ENCODE measurements at places on chromosomes 1 and 21. TPM values are rescaled to one million over a fixed set of nuclear protein-coding genes. Genes with fewer than 3 reads are reported as not detected.
A peak's percentile ranks its signal among the peaks of the same experiment; 100 is the strongest.

DNA sequence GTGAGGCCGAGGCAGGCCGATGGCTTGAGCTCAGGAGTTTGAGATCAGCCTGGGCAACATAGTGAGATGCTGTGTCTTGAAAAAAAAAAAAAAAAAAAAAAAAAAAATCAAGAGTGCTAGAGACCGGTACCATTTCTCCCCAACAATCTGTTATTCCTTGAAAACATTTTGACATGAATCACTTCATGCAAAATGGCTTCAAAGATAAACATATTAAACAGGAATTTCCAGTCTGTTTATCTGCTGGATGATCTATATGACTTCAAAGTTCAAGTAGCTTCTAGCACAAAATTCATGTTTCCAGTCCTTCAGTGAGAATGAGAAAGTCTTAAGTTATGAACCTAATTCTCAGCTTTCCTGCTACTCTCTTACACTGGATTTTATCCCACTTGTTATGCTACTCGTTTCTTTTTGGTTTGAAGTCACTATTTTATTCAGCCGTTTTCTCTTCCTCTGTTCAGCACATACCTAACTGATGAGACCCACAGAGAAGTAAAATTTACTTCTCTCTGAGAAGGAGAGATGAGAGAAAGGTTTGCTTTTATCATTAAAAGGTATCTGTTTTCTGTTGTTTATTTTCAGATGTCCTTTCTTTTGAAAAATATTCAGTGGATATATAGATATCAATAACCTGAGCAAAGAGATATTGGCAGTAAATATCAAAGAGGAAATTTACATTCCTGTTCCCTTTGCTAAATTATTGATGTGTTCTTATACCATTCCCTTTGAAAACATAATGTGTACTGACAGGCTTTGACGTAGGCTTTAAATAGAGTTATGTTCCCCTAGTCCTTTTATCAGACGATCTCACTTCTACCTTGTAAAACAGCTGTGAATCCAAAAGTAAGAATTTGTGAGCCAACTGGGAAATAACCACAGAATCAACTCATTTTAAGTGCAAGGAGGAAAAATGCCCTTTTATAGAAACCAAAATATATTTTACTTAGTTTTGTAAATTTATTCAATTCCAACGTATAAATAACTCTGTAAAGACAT lies 38.2 kb downstream of the CD46 start:
- no peaks in the 10 kb centered on the region for H3K27me3 ChIP-seq
- peaks cover 6% of the 10 kb centered on the region for H3K36me3 ChIP-seq
- DNase-seq = no peak
- H3K27ac ChIP-seq = no peak overlapping the region
- no peak overlapping the region for H3K4me3 ChIP-seq
- H3K4me1 ChIP-seq = no peaks in the 10 kb centered on the region

DNA sequence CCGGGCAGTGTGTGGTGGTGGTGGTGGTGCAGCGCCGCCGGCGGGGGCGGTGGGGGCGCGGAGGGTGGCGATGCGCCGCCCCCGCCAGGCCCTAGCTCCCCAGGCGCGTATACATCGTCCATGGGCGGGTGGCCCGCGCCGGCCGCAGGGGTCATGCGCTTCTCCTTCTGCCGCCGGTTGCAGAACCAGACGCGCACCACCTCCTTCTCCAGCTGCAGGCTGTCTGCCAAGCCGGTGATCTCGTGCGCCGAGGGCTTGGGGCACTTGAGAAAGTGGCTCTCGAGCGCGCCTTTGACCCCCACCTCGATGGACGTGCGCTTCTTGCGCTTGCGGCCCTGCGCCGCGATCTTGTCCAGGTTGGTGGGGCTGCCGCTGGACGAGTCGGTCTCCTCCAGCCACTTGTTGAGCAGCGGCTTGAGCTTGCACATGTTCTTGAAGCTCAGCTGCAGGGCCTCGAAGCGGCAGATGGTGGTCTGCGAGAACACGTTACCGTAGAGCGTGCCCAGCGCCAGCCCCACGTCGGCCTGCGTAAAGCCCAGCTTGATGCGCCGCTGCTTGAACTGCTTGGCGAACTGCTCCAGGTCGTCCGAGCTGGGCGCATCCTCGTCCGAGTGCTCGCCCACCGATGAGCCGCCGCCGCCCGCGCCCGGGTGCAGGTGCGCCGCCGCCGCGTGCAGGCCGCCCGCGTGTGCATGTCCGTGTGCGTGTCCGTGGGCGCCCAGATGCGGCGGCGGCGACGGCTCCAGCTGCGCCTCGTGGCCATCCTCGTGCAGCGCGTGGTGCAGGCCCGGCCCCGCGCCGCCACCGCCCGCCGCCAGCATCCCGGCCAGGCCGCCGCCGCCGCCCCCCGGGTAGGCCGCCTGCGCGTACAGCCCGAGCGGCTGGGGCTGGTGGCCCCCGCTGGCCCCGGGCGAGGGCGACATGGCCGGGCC lies 926 bp downstream of the POU3F1 start:
- no peak overlapping the region for H3K4me3 ChIP-seq
- no peaks in the 10 kb centered on the region for H3K36me3 ChIP-seq
- H3K4me1 ChIP-seq = peaks cover 4% of the 10 kb centered on the region
- H3K27me3 ChIP-seq = peaks cover 11% of the 10 kb centered on the region
- H3K27ac ChIP-seq = no peak overlapping the region
- DNase-seq = no peak

- no peaks in the 10 kb centered on the region for H3K27me3 ChIP-seq
- H3K4me3 ChIP-seq = no peak overlapping the region
- no peaks in the 10 kb centered on the region for H3K4me1 ChIP-seq
- H3K36me3 ChIP-seq = no peaks in the 10 kb centered on the region
These were observed 1153.1 kb upstream of the B3GALT2 start for GRCh38 chr1:194339471-194339870.

GRCh38 chr21:17466166-17466565 lies 46.7 kb upstream of the CXADR start:
- H3K4me1 ChIP-seq = no peaks in the 10 kb centered on the region
- H3K4me3 ChIP-seq = no peak overlapping the region
- no peaks in the 10 kb centered on the region for H3K36me3 ChIP-seq
- no peak for DNase-seq

GRCh38 chr1:44310006-44310405 lies 45.1 kb downstream of the ERI3 start:
- H3K27ac ChIP-seq = no peak overlapping the region
- no peak for DNase-seq
- no peak overlapping the region for H3K4me3 ChIP-seq
- peaks cover 11% of the 10 kb centered on the region for H3K36me3 ChIP-seq

- peak overlapping the region; percentile 78 for H3K27ac ChIP-seq
- no peak for DNase-seq
- no peaks in the 10 kb centered on the region for H3K36me3 ChIP-seq
- no peaks in the 10 kb centered on the region for H3K27me3 ChIP-seq
- H3K4me1 ChIP-seq = peaks cover 44% of the 10 kb centered on the region
These were observed 127.1 kb upstream of the GADD45A start for GRCh38 chr1:67557696-67558448.

DNA sequence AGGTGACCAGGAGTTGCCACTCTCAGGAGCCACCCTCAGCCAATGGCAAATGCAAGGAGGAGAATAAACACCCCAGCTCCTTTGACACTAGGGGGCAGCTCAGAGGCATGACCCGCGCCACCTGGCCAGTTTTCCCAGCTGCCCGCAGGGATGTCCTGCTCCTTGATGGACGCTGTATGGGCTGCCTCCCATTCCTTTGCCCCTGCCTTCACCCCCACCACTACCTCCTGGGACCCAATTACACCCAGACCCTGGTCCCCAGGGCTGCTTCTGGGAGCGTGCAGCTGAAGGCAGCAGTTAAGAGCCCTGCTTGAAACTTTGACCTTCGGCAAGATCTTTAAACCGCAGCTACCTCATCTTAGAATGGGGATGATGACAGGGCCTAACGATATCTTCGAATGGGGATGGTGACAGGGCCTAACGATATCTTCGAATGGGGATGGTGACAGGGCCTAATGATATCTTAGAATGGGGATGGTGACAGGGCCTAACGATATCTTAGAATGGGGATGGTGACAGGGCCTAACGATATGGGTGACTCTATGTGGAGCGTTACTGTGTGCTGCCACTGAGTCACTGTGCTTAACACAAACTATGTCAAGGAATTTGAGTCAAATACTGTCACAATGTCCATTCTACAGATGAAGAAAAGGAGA lies 163.0 kb upstream of the KAZN start:
- H3K27me3 ChIP-seq = no peaks in the 10 kb centered on the region
- H3K4me3 ChIP-seq = no peak overlapping the region
- no peak for DNase-seq
- H3K36me3 ChIP-seq = no peaks in the 10 kb centered on the region
- H3K4me1 ChIP-seq = no peaks in the 10 kb centered on the region
- no peak overlapping the region for H3K27ac ChIP-seq

- H3K27me3 ChIP-seq = no peaks in the 10 kb centered on the region
- H3K4me1 ChIP-seq = no peaks in the 10 kb centered on the region
- DNase-seq = no peak
- no peak overlapping the region for H3K27ac ChIP-seq
- no peak overlapping the region for H3K4me3 ChIP-seq
These were observed 72.9 kb downstream of the SKI start for GRCh38 chr1:2300851-2301606.

GRCh38 chr21:41431788-41432548 lies 5.9 kb downstream of the MX1 start:
- H3K27ac ChIP-seq = no peak overlapping the region
- H3K4me3 ChIP-seq = no peak overlapping the region
- H3K27me3 ChIP-seq = no peaks in the 10 kb centered on the region
- no peaks in the 10 kb centered on the region for H3K4me1 ChIP-seq
- no peaks in the 10 kb centered on the region for H3K36me3 ChIP-seq

DNA sequence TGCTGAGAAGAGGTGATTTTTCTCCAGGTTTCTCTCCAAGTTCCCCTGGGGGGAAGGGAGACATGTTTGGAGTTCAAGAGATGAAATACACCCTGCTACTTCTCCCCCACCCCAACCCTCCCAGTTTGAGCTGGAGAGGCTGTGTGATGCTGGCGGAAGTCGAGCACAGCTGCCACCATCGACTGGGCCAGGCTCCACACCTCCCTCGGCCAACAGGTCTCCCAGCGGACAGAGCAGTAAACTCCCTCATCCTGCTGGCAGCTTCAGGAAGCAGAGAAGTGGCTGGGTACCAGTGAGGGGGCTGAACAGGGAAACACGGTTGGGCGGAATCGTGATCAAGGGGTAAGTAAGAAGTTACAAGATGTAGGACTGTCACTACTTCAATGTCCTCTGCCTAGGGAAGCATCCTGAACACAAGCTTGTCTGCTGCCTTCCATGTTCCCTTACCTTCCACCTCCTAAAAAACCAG lies 6.6 kb upstream of the NHLH1 start:
- peaks cover 2% of the 10 kb centered on the region for H3K36me3 ChIP-seq
- H3K4me1 ChIP-seq = no peaks in the 10 kb centered on the region
- H3K27ac ChIP-seq = no peak overlapping the region
- H3K27me3 ChIP-seq = no peaks in the 10 kb centered on the region
- no peak for DNase-seq

GRCh38 chr1:32900956-32901822 lies at the start of gene TMEM54:
TMEM54 (minus strand) TSS chr1:32901389; CDS start chr1:32901238, 151 bp downstream.
- H3K4me3 ChIP-seq = peak within 1 kb of the TSS; percentile 75
- no peaks in the 10 kb centered on the region for H3K36me3 ChIP-seq
- H3K27me3 ChIP-seq = no peaks in the 10 kb centered on the region

- H3K36me3 ChIP-seq = no peaks in the 10 kb centered on the region
- no peak overlapping the region for H3K4me3 ChIP-seq
- H3K4me1 ChIP-seq = peaks cover 3% of the 10 kb centered on the region
- no peak overlapping the region for H3K27ac ChIP-seq
- H3K27me3 ChIP-seq = no peaks in the 10 kb centered on the region
These were observed 26.7 kb upstream of the RPTN start for GRCh38 chr1:152185544-152186391.

- H3K4me3 ChIP-seq = peak overlapping the region; percentile 26
- H3K27me3 ChIP-seq = no peaks in the 10 kb centered on the region
- DNase-seq = peak; percentile 85
- no peaks in the 10 kb centered on the region for H3K36me3 ChIP-seq
- peak overlapping the region; percentile 95 for H3K27ac ChIP-seq
These were observed 71.7 kb upstream of the ETS2 start for GRCh38 chr21:38733972-38734546.

DNA sequence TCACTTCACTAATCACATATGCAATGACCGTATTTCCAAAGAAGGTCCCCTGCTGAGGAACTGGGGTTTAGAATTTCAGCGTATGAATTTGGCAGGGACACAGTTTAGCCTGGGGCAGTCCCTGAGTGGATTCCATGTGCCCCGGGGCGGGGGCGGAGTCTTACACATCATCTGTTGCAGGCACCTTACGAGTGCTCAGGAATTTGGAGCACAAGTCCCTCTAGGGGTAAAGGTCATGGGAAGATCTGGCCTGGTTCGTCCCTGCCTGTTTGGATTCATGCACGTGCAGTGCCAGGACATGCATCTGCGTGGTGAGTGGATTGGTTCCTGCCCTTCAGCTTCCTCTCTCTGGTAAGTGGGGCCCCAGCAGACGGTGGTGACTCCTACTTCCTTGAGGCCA lies 208.3 kb upstream of the C1orf174 start:
- no peak overlapping the region for H3K4me3 ChIP-seq
- H3K4me1 ChIP-seq = no peaks in the 10 kb centered on the region
- no peak for DNase-seq
- no peak overlapping the region for H3K27ac ChIP-seq

GRCh38 chr1:215710036-215710898 lies 143.2 kb downstream of the KCTD3 start:
- no peak overlapping the region for H3K27ac ChIP-seq
- H3K27me3 ChIP-seq = no peaks in the 10 kb centered on the region
- H3K36me3 ChIP-seq = no peaks in the 10 kb centered on the region
- no peaks in the 10 kb centered on the region for H3K4me1 ChIP-seq
- H3K4me3 ChIP-seq = no peak overlapping the region

DNA sequence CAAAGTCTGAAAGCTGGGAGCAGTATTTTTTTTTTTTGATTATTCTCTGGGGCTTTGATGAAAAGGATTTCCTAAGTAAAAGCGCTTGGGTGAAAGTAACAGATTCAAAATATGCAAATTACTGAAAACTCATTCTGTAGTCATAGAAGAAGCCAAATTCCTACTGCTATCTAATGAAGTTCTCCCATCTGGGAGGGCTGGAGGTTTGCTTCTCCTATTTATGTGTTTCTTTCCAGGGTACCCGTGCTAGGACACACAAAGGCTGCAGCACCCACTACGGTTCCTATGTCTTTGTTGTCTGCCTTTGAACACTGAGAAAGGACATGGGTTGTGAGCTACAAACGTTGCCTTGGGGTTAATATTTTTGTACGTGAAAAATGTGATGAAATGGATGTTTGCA lies 324.7 kb upstream of the KAZN start:
- no peak for DNase-seq
- H3K27ac ChIP-seq = no peak overlapping the region
- H3K36me3 ChIP-seq = no peaks in the 10 kb centered on the region
- H3K4me3 ChIP-seq = no peak overlapping the region
- no peaks in the 10 kb centered on the region for H3K4me1 ChIP-seq

The TDRD5 gene
- 2.4 TPM for total RNA-seq

The PDPN gene
- total RNA-seq = 0.28 TPM

The KCNN3 gene
- total RNA-seq = 0.05 TPM

The HIVEP3 gene
- total RNA-seq = 6.0 TPM

The CFAP45 gene
- 1.6 TPM for total RNA-seq

The PLA2G2C gene
- not detected for total RNA-seq

The AIRE gene
- total RNA-seq = not detected

The CASZ1 gene
- total RNA-seq = 27.8 TPM

The SMCP gene
- total RNA-seq = not detected

The LRRC38 gene
- total RNA-seq = not detected

The HSD3B2 gene
- total RNA-seq = 1.2 TPM

The ELAPOR1 gene
- 0.28 TPM for total RNA-seq

The TOMM20 gene
- total RNA-seq = 101 TPM

The OR2C3 gene
- not detected for total RNA-seq

The SLC22A15 gene
- 0.21 TPM for total RNA-seq

The TAS1R3 gene
- 0.31 TPM for total RNA-seq

The SLC45A3 gene
- total RNA-seq = 3.0 TPM

The ATP1B1 gene
- 118 TPM for total RNA-seq

The C8A gene
- not detected for total RNA-seq

The IVL gene
- total RNA-seq = not detected

The AMY1B gene
- total RNA-seq = not detected
